ENCODE measurements at places on chromosomes 11 and 22.

- peak; percentile 23 for DNase-seq
Observed at GRCh38 chr22:24583221-24584165, 9.4 kb downstream of the LRRC75B start.

DNA sequence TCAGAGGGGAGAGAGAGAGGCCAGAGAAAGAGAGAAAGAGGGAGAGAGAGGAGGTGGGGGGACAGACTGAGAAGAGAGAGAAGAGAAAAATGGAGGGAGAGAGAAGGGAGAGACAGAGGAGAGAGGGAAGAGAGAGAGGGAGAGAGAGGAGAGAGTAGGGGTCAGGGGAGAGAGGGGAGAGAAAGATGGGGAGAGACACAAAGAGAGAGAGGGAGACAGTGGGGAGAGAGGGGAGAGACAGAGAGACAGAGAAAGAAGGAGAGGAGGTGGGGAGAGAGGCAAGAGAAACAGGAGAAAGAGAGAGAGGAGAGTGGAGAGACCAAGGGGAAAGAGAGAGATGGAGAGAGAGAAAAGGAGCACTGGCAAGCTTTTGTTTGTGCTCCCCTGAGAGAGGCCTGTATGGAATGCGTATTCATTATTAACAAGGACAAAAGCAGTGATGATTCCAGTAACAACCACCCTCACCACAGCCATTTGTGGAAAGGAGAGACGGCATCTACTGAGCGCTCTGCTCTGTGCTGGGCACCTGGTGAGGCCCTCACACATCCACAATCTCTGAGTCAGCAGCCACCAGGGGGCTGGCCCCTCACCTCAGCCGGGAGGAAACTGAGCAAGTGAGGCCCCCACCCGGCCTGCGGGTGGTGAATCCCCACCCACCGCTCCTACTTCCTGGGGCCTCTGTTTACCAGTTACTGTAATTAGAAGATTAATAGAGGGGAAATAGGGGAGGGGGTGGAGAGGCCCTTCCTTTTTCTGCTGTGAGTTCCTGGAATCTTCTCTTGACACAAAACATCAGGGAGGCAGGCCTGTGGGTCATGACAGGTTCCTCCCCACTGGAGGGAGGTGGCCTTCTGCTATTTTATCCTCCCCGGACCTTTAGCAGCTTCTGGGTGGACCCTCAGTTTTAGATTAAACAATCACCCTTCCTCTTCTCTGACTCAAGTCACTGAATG lies 14.6 kb upstream of the MIAT start:
- DNase-seq, result no peak

DNA sequence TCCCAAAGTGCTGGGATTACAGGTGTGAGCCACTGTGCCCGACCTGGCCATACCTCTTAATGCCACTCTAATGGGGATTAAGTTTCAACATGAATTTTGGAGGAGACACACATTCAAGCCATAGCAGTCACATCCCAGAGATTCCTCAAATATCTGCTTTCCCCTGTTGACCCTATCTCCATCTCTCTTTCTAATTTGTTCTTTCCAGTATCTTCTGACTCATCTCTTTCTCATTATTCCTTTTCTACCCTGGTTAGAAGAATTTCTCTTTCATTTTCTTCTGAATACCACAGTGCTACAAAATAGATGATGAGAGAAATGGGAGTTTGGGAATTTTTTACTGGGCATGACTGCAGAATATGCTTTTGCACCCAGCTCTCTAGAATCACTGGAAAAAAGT lies 5.1 kb downstream of the OR10V1 start:
- DNase-seq, result no peak

DNA sequence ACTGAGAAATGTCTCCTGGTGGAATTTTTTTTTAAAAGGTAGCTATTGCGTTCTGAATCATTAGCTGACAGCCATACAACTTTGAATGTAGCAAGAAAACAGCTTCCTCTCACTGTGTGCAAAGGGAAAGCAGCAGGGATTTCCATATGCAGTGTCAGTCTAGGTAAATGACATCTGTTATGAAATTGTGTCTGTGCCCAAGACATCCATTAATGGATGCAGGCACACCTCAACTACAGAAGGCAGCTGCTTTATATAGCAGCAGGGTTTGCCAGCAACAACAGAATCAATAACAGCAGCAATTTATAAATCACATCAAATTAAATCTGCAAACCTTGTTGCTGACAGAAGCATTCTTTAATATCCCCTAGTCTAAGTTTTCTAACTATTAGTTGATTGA lies 745.3 kb upstream of the RAG2 start:
- DNase-seq, result no peak

DNA sequence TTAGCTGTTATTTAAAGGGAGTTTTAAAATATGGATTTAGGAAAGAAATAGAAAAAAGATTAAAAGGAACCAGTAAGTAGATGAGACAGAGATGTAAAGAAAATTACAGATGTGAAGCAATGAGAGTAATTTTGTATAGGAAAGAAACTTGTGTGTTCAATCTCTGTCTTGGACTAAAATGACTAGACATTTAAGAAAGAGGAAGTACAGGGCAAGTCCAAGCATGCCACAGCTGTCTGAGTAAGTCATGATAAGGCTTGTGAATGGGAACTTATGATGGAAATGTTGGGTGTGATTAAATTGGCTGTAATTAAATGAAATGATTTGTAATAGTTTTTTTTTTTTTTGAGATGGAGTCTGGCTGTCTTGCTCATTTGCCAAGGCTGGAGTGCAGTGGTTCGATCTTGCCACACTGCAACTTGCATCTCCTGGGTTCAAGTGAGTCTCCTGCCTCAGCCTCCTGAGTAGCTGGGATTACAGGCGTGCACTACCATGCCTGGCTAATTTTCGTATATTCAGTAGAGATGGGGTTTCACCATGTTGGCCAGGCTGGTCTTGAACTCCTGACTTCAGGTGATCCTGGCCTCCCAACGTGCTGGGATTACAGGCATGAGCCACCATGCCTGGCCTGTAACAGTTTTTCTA lies 5.9 kb upstream of the ACY3 start:
- no peak for DNase-seq

GRCh38 chr11:131350872-131351271 lies 19.5 kb upstream of the NTM start:
- DNase-seq, result no peak

DNA sequence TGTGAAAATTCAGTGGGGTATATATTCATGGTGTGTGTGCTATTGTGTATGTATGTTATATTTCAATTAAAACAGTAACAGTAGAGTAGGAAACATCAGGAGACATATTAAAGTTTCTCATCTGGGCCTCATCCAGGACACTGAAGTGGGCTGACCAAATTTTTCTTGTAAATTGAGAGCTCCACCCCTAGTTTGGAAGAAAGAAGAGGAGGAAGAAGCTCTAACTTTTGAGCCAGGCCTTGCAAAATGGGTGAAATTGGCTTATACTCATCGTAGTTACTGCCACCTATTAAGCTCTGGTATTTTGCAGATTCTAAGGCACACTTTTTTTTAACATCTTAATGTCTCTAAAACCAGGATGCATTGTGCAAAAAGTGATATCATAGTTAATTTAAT lies 33.7 kb downstream of the TSPAN18 start:
- DNase-seq, result no peak

GRCh38 chr22:49046000-49046545 lies 781.6 kb downstream of the BRD1 start:
- DNase-seq, result no peak

DNA sequence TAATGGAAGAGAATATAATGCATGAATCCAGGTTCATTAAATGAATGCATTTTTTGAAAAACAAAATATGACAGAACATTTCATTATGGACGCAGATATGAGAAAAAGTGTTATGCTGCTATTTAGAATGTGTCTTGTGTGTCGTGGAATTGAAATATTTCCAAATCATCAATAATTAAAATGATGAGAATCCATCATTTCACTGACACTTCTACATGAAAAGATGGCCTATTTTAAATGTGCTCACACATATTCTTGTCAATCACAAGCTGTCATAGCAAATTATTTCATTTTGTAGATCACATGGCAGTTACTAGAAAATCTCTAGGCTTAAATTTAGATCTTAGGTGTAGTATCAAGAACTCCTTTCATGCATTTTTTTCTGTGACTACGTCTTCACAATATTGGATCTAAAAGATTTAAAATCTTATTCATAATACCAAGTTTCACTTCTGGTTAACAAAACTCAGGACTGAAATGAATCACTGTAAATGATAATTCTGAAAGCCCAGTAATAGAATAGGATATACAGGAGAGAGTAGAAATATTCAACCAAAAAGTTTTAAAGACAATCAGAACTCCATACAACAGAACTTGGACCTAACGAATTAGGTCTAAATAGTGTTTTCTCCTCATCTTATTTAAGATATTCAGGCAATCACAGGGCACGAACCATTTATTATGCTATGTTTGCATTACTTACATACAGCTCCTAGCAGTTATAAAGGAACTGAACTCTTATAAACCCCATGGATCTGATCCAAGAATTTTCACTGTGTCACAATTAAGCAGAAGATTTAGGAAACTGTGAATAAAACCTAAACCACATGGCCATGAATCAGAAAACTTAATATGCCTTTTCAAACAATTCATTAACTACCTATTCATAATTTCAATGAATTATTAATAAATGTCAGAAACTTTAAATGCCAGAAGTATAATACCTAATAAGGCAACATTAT lies 67.7 kb downstream of the DCDC1 start:
- DNase-seq, result no peak

DNA sequence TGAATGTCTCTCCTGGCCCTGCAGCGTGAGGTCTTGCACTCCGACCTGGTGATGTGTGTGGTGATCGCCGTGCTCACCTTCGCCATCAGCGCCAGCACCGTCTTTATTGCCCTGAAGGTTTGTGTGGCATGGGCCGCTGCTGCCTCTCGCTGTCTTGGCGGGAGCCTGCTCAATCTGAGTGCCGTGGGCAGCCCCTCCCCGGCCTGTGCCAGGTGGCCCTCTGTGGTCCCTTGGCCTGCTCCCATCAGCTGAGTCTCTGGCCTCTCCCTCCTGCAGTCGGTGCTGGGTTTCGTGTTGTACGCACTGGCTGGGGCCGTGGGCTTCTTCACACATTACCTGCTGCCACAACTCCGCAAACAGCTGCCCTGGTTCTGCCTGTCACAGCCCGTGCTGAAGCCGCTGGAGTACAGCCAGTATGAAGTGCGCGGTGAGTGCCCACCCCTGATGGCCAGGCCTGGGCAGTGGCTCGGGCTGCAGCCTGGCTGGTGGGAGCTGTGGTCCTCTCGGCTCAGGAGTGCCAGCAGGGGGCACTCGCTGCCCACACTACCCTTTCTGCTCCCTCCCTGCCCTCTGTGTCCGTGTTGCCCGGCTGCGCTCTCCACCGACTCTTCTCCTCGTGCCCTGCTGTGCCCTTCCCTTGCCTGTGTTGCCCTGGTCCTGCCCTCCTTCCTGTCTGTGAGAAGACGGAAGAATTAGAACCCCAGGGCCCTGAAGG lies 10.2 kb downstream of the PCNX3 start:
- no peak for DNase-seq

GRCh38 chr22:49502126-49502826 lies 325.4 kb downstream of the BRD1 start:
- DNase-seq, result no peak

GRCh38 chr22:35089139-35089538 lies 23.2 kb downstream of the ISX start:
- no peak for DNase-seq

DNA sequence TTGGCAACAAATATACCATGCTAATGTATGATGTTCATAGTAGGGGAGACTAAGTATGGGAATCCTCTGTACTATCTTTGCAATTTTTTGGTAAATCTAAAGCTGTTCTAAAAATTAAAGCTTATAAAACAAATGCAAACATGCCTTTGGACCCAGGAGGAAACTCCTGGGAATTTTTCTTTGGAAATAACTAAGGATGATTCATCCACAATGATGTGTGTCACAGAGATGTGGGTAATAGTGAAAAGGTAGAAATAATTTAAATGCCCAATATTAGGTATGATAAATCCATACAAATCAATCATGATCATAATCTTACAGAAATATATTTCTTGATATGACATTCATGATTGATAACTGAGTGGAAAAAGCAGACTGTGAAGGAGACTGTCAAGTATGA lies 135.8 kb downstream of the TRIM44 start:
- DNase-seq, result no peak

- no peak for DNase-seq
Observed at GRCh38 chr22:44371741-44372525, 59.2 kb upstream of the SHISAL1 start.

GRCh38 chr11:78828676-78829075 lies 254.0 kb upstream of the NARS2 start:
- no peak for DNase-seq

DNA sequence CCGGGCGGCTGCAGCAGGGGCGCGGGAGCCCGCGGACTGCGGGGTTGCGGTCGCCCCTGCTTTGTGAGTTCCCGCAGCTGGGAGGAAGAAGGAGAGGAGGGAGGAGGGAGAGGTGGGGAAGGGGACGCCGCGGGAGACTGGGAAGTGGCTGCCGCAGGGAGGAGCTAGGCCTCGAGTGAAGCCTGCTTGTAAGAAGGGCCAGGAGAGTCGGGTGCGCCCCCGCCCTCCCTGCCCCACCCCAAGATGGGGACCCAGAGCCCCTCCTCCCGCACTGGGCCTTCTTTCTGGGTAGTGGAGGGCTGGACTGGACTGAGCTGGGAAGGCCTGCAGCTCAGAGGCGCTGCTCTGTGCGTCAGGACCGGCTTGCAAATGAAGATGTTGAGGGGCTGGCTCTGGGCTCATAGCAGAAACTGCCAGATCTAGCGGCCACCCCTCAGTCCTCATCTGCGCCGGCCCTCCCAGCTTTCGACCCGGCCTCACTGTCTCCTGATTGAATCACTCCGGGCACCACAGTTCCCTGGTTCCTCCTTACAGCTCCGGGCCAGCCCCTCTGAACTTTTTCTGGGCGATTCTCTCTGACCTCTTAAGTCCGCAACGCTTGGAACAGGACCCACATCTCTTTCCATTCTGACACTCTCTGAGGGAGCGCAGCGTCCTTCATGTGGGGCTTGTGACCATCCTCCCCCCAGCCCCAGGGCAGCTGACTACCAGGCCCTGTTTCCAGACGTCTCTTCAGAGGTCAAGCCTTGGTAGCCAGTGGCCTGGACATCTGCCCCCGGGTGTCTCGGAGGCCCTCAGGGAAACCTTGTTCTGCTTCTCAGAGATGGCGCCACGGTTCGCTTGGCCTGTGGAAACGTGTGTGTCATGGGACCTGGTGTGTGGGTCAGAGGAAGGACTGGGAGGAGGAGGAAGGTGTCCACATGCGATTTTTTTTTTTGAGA lies 21.9 kb downstream of the SERPINH1 start:
- DNase-seq, result no peak

GRCh38 chr11:82267186-82267585 lies 466.5 kb downstream of the FAM181B start:
- DNase-seq, result no peak

DNA sequence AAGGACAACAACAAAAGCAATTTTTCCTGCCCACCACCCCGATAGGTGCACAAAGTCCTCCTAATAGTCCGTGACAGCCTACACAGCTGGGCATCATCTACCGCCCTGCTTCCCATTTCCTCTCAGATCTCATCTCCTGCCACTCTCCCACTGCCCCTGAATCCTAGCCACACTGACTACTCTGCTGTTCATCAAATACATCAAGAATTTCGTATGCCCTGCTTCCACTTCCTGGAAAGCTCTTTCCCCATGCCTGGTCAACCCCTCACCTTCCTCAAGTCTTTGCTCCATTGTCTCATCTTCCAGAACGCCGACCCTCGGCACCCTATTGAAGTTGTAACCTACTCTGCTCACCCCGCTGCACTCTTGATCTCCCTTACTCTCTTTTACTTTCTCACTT lies 320.1 kb downstream of the OPCML start:
- no peak for DNase-seq
